A549 (cell line): ENCODE measurements at places on chromosomes 11 and 22.

DNA sequence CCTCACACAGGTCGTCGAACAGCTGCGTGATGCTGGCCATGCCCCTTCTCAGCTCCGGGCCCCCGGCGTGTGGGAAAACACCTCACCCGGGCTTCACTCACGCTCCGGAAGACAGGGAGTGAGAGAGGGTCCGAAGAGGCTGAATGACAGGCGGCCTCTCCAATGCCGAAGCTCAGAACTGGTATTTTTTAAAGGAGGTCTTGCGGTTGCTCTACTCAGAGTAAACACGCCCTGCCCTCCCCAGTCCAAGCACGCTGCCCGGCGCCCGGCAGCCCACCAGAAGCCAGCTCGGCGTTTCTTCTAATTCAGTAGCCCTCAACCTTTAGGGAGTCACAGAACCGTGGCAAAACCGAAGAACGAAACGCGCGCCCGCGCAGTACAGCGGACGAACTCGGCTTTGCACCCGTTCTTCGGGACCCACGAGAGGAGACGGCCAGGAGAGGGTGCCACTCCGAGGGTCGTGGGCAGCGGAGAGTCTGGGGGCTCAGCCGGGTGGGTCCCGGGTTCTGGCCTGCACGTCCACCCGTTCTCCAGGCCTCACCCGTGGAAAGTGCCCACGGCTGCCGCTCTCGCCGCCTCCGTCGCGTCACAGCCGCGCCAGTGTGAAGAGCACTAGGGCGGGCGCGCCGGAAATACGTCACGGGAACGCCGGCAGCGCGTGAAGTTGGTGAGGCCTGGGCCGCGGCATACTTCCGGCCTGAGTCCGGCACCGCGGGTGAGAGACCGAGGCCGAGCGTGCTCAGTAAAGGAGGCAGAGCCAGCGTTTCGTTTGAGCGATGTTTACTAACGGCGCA lies at the start of gene TUBGCP6:
Gene TUBGCP6 (minus strand): TSS at position 604 of the 794 bp plus-strand sequence. CDS start 564 bp downstream, at position 40.
- DNase-seq = peak; percentile 78

DNA sequence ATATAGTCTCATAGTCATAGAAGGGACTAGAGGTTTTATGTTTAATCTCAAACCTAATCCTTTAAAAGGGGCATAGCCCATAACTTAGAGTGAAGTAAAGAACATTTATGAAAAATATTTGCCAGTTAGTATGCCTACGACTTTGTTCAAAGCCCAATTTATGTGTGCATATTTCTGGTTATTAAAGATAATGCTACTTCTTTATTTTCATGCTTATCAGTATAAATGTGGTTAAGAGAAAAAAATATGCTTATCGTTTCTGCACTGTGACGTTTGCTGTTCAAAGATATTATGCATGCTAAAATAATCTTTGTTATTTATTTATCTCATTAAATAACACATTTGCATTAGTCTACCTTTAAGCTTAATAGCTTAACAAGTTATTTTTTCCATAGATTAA lies 343.9 kb downstream of the DYNC2H1 start:
- no peak for DNase-seq

DNA sequence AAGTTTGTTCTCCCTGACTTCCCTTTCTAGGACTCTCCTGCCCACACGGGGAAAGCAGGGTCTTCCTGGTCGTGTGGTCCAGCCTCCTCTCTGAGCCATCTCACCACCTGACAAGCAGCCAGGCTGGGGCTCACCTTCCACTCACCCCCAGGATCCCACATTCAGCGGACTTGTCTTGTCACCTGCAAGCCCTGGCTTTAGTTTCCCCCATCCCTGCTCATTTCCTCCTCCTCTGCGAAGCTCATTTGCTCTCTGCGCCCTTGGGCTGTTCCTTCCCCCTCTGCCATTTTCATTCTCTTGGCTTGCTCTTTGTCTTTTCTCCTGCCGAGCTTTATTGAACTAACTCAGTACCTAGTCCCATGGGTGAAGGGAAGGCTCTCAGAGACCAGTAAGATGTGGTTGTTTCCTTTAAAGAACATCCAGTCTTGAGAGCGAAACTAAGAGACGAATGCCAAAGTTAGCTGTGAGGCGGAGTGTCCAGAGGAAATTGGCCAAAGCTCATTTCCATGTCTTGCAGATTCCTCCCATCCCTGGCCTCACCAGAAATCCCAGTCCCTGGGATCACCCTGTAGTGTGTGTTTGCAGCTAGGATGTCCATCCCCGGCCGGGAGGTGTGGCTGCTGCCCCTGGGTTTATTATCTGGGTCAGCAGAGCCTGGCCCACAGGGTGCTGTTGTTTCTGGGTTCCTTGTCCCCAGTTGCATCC lies 2.0 kb downstream of the ST14 start:
- no peak for DNase-seq

DNA sequence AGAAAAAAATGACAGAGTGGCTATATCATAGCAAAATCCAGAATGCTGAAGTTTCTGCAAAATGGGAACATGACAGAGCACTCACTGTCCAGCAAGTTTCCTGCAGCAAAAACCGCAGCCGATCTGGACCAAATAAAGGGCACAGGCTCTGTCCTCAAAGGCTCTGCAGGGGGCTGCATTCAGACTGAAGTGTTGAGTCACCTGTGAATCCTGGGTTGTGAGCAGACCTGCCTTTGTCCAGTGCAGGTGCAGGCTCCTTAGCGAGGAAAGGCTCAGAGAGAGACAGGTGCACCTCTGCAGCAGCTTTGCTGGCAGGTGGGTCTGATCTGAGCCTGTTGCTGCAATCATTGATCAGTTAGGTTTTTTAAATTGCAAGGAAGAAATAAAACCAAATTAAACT lies 29.3 kb upstream of the NFAM1 start:
- DNase-seq = no peak

DNA sequence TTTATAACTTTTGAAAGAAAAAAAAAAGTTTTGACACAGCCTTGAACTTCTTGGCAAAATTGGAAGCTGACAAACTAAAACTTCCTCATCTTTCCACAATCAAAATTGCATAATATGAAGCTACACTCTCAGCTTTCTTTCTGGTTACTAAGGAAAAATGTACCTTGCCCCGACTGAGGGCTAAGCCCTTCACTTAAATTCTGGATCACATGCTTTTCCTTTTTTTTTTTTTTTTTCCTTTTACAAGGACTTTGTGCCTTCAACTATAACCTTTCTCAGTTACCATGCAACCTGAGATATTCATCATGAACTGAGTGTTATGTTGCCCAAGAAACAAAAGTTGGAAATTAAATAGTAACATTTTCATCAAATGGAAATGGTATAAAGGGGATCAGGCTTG lies 188.5 kb upstream of the CARD18 start:
- no peak for DNase-seq

DNA sequence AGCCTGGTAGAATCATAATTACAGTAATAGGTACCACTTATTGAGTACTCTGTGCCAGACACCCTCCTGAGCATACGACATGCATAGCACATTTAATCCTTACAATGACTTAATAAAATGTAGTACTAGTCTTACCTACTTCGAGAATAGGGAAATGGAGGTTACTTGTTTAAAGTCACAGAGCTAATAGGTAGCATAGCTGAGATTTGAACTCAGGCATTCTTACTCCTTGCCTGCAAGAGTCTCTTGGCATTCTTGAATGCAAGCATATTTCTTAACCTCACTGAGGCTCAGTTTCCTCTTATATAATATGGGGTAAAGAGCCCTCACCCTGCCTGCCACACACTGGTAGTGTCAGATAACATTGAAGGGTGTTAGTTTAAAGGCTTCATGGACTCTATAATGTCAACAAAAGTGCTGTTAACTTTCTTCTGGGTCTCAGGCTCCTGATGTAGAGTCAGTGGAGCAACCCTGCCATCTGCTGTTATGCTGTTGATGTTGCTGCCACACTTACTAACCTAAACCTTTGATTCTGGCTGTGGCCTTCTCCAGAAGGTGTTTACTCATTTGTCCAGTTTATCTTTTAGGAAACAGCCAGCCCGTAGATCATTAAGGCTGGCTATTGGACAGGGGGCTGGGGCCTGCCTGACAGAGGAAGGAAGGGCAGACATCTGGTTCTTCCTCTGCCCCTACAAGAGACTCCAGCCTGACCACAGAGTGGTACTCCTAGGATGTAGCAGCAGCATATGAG lies 18.9 kb downstream of the LIMK2 start:
- DNase-seq = no peak

DNA sequence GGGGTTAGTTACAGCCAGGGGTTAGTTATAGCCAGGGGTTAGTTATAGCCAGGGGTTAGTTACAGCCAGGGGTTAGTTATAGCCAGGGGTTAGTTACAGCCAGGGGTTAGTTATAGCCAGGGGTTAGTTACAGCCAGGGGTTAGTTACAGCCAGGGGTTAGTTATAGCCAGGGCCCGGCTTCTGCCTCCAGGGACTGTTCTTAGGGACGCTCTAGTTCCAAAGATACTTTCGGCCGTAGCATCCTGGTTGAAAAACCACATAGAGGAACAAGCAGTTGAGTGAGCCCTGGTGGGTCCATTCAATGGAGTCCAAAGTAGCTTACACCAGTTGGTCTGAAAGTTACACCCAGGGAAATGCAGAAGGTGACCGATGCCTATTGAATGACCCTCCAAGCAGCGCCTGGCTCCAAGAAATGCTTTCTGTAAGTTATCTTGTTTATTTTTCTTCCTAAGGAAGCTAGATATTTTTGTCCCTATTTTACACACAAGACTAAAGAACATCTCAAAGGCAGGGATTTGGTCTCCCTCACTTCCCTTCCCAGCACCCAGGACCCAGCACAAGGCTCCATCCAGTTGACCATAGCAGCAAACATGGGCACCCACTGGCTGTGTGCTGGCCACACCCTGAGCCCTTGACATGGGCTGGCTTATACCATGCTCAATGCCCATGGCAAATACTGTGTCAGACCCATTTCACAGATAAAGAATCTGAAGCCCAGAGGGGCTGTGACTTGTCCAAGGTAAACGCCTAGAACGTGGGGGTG lies 49.7 kb upstream of the SHISAL1 start:
- DNase-seq = no peak

DNA sequence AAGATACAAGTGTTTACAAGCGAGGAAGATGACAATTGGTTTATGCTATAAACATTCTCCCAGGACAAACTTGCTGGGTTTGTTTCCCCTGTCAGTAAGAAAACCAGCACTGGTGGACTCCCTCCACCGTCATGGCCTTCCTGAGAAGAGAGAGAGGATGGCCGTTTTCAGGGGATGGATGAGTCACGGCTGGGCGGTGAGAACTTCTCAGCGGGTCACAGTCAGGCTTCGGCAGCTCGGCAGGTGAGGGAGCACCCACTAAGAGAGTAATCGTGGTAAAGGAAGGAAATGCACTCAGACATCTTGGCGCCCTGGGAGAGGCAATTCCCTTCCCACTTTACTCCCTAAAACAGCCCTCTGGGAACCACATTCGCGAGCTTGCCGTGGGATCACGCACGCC lies 83.9 kb downstream of the NCAM1 start:
- no peak for DNase-seq

DNA sequence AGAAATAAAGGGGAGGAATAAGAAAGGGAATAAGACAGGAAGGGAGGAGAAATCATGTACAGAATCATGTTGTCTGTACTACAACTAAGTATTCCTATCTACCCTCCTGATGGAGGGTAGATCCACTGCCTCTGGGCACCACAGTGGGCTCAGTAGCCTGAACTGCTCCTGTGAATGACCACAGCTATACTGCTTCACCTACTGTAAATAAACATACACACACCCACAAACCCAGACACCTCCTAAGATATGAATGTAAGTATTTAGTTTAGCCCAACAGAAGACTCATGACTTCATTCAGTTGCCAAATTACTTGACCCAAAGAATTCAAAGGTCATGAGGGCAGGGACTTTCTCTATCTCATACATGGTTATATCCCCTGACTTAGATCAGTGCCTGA lies 177.3 kb upstream of the C11orf58 start:
- no peak for DNase-seq

DNA sequence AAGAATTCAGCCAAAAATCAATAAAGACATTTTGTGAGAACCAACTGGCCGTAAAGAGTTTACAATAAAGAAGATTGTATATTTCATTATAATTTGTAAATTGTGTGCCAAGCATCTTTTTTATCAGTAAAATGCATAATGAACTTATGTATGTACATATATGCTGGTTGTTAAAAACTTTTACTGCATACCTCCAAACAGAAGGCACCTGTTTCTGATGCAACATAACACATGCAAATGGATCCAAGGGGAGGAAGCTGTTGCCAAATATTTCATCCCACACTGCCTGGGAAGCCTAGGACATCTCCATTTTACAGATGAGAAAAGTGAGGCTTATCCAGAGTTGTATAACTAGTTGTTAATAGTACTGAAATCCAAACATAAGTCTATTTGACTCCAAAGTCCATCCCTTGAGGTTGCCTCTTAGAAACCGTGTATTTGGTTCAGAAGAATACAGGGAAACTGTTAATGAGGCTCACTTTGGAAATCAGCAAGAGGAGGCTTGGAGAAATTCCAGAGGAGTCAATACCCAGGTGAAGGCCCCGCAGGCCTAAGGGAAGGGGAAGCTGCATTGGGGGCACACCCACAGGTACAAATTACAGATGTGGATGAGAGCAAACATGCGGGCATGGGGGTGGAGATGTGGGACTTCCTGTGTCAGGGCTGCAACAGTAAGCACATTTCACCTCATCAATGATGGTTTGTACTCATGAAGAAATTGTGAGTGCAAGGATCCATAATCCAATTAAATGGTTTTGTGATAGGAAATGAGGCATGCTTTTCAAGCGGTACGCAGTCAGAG lies 51.1 kb downstream of the RCN1 start:
- DNase-seq = no peak

- no peak for DNase-seq
These were observed 5.1 kb downstream of the GTPBP1 start for GRCh38 chr22:38710866-38711265.

DNA sequence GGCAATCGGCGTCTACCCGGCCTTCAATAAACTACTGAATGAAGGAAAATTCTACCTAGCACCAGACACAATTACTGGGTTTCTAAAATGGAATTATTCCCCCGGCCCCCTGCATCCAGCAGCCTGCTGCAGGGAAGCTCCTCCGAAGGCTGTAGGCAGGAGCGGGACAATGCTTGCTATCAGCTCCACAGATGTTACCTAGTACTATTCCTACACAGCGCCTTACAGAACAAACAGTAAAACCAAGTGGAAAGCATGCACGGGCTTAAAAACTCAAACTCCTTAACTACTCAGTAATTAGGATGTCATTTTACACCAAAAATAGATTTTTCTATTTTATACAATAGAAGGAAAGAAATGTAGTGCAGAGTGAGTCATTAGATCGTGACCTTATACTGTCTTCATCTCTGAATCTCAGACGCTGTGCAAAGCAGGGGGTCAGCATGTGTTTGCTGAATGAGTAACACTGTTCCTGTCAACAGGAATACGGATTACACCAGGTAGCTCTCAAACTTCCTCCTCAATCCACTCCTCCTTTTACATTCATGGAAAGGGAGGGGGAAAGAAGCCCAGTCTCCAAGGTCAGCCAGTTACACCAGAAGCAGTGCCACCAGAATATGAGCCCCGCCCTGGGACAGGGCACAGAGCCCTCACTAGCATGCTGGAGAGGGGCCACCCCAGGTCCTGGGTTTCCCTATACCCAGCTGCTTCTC lies 74.9 kb downstream of the PACSIN2 start:
- DNase-seq = peak; percentile 92

DNA sequence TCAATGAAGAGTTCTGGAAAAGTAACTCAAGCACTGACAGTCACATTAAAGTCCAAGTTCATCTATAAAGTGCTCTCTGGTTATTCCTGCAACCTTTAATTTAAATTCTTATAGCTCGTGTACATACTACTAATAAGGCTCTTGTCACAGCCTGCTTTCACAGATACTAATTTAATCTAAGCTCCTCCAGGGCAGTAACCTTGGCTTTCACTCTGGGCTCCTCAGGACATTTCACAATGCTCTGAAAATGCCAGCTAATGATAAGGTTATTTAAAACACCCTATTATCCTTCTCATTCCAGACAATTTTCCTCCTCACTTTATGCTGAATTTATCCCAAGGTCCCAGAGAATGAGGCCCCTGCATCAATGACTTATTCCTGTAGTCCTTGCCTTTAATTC lies 242.7 kb upstream of the CCDC90B start:
- DNase-seq = no peak
